ENCODE measurements at places on chromosomes 6 and 20.

DNA sequence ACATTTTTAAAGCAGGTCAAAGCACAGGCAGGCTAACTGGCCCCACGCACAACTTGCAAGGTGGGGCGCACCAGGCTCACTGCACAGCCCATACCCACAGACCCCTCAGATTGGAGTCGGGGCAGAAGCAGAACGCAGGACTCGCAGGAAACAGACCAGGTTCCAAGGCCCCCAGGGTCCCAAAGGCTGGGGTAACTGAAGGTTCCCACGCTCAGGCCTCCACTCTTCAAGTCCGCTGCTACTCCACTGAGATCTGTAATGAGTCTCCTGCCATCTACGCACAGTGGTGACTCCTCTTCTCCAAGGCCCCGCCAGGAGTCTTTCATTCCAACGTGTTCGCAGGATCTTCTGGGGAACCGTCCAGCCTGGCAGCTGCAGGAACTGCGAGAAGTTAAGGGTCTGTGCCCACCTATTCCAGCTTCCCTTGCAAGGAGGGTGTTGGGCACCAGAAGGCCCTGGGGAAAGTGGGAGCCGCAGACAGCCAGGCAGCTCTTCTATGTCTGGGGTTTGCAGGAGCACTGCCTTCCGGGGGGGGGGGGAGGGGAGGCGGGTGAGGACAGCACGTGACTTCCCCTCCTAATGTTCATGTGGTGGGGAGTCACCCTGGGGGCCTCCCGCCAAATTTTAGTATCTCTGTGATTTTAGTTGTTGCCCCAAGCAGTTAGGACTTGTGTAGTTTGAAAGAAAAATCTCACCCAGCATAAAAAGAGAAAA, 2.0 kb upstream of the TAF4 start:
- no peak for DNase-seq

GRCh38 chr6:75279418-75279817, 5.2 kb downstream of the TMEM30A start:
- DNase-seq, result no peak

- DNase-seq, result no peak
Observed at GRCh38 chr6:115896538-115897129, 164.1 kb downstream of the FRK start.

GRCh38 chr20:62628691-62629090, 13.6 kb upstream of the SLCO4A1 start:
- DNase-seq, result no peak
